Omental fat pad (tissue), 4 donors: ENCODE measurements at places on chromosomes 12 and 14. TPM values are rescaled to one million over a fixed set of nuclear protein-coding genes. Genes with fewer than 3 reads are reported as not detected.

- DNase-seq, result no peak
These were observed 129.8 kb downstream of the PTPRB start for GRCh38 chr12:70507442-70507841.

MMP17 gene
- total RNA-seq, result 2.3 TPM

NUP107 gene
- total RNA-seq, result 29.1 TPM

ESR2 gene
- 1.6 TPM for total RNA-seq

OLR1 gene
- 0.19 TPM for total RNA-seq

APOF gene
- not detected for total RNA-seq
